ENCODE measurements at places on chromosomes 3 and 15.
A peak's percentile ranks its signal among the peaks of the same experiment; 100 is the strongest.

DNA sequence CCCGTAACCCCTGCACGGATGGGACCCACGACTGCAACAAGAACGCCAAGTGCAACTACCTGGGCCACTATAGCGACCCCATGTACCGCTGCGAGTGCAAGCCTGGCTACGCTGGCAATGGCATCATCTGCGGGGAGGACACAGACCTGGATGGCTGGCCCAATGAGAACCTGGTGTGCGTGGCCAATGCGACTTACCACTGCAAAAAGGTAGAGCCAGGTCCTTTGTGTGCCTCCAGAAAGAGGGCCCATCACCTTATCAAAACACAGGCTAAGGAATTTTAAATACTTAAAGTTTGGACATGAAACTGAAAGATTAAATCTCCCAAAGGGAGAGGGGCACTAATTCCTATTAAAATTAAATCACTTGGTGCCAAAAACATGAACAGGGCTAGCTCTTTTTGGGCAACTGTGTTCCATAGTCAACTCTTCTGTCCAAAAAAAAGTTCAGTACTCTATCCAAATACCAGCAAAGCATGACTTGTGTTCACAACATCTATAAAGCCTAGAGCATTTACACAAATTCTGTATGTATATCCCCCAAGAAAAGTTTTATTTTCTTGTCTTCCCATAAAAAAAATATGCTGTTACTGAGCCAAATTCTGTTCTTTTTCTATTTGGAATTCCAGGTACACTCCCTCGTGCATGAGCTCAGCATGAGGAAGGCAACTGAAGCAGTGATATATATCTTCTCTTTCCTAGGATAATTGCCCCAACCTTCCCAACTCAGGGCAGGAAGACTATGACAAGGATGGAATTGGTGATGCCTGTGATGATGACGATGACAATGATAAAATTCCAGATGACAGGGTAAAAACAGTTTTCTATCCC is 9.2 kb downstream of the THBS1 start:
- DNase-seq: no peak

GRCh38 chr3:150232992-150233451 is 175.1 kb upstream of the TSC22D2 start:
- DNase-seq: no peak

DNA sequence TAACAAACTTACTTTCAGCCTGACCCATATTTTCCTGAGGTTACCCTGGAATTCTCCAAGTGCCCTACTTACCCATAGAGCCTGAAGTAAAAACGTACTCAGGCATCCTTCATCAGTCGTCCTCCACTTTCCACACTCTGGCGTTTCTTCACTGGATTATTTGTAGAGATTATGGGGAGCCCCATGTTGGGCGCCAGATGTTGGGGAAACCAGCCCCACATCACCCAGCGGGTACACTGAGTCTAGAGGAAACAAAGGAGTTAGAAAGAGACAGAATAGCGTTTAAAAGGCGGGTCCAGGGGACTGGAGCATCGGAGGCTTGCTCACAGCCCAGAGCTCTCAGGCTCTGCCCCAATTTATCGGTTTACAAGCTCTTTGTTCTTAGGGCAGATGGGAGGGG is 9.7 kb upstream of the SLC28A2 start:
- DNase-seq: no peak

DNA sequence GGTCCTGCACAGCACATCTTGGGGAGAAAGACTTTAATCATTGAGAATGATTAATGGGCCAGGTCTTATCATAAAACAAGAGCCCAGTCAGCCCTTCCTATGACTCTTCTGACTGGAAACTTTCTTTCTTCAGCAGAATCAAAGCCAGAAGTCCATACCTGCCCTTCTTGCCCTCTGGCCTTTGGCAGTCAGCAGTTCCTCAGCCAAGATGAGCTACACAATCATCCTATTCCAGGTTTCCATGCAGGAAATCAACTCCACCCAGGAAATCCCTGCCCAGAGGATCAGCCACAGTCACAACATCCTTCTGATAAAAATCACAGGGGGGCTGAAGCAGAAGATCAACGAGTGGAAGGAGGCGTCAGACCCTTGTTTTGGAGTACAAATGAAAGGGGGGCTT is 26.9 kb downstream of the ZNF589 start:
- DNase-seq: no peak

DNA sequence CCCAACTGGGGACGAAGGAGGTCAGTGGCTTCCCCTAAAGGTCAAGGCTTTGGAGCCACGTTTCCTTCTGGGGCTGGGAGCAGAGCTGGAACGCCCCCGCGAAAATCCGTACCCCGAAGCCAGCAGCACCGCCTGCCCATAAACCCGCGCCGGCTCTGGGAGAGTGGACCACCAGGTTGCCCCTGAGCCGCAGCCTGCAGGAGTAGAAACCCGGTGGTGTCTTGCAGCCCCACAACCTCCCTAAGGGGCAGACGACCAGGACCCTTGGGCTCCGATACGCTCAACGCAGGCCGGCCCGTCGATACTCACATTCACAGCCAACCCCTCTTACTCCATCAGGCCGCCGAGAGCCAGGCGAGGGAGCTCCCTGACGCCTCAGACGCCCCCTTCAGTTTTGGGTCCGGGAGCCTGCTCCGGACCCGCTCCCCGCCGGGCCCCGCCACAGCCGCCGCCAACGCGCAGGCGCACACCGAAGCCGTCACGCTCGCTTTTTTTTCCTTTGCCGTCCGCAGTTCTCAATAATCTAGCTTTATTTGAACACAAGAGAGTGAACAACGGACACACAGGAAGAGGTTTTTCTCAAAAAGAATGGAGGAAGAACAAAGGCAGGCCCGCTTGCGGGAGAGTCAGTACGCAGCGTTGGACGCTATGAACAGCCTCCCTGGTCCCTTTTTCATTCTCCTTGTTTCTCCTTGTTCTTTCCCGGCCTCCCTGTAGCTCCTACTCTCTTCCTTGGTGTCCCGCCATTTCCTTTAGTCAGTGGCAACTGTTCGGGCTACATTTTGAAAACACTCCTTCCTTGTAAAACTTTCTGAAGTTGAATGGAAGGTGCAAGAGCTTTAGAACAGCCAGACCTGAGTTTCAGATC is at the start of gene ZNF106:
TSS of gene ZNF106 (minus strand) at position 471 of the 868 bp plus-strand sequence. CDS start 18,852 bp downstream, outside the sequence.
- DNase-seq: peak; percentile 85

- DNase-seq: no peak
These were observed 84.7 kb upstream of the PTX3 start for GRCh38 chr3:157351981-157352380.

DNA sequence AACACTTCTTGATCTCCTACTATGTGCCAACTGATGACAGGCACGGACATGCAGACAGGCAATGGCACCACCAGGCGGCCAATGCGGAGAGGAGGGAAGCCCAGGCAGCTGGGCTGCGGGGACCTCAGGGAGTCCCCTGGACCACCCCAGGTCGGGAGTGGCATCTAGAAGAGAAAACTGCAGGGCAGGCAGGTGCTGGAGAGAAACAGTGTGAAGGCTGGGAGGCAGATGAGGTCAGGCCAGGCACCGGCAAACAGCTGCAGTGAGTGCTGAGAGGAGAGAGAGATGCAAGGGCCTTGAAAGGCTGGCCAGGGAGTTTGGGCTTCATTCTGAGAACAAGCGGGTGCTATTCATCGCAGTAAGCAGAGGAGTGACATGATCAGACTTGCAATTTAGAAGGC is 29.1 kb downstream of the SLC6A1 start:
- no peak for DNase-seq

- DNase-seq: no peak
These were observed 591.9 kb downstream of the ROBO1 start for GRCh38 chr3:79175870-79176269.

DNA sequence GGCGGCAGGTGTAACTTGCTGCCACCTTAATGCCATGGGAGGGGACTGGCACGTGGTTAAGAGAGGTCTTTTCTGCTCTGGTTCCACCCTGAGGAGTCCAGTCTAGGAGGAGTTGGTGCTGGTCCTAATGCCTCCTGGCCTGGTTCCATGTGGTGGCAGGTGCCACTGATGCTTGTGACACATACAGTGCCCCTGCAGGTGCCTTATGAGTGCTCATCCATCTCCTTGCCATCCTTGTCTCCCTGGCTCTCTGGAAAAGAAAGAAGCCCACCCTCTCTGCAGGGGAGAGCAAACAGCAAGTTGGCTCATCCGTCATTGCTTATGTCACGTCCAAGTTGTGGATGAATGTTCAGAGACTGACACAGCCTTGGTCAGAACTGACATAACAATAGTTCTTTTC is 175.8 kb upstream of the DPH6 start:
- no peak for DNase-seq

DNA sequence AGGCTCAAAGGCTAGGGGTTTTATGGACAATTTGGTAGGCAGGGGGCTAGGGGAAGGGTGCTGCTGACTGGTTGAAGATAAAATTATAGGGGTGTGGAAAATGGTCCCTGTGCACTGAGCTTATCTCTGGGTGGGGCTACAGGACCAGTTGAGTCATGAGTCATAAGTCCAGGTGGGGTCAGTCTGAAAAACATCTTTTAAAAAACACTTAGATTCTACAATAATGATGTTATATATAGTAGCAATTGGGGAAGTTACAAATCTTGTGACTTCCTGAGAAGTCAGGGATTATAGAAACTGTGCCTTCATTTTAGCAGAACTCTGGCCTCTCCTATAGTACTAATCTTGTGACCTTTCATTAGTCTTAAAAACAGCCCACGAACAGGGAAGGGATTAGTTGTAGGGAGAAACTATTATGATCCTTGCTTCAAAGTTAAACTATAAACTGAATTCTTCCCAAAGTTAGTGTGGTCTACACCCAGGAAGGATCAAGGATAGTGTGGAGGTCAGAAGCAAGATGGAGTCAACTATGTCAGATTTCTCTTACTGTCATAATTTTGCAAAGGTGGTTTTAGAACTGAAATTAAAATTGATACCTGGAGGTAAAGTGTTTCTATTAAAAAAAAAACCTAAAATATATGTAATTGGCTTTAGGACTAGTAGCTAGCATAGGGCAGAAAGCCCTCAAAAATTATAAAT is 130.1 kb downstream of the P2RY1 start:
- DNase-seq: no peak

GRCh38 chr15:52383100-52383588 is 87.5 kb upstream of the MYO5C start:
- DNase-seq: no peak

DNA sequence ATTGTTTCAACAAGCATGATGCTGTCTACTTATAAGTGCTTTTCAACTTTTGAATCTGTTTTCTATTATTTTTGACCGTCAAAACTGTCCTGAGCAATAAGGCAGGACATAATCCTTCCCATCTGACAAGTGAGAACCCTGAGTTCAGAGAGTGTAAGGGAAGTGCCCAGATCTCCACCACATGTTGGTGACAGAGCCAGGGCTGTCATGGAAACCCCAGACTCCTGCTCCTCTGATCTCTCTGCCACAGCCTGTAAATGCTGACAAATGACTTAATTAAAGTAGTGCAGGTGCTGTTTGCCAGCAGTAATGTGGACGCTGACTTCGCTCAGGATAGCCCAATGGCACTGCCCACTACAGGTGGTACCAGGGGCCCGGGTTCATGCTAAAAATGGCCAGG is 40.3 kb downstream of the SPSB4 start:
- DNase-seq: no peak

GRCh38 chr3:186057594-186057993 is 51.3 kb downstream of the ETV5 start:
- no peak for DNase-seq

DNA sequence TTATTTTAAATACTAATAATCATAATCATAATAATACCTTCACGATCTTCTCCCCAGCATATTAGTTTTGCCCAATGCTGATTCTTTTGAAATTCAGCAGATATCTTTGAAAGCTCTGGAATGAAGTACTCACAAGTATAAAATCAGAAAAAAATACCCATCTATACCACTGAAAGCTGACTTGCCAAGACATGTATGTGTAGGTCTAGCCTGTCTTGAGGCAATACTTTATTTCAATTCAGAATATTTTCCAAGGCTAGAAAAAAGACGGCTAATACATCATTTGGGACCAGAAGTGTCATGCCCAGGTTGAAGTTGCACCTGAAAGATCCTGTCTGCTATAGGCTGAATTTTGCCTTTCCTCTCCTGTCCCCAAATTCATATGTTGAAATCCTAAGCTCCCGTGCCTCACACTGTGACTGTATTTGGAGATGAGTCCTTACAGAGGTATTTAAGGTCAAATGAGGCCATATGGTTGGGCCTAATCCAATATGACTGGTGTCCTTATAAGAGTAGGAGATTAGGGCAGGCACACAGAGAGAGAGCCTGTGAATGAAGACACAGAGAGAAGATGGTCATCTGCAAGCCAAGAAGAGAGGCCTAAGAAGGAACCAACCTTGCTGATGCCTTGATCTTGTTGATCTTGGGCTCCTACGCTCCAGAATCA is 255.9 kb upstream of the CMC1 start:
- no peak for DNase-seq

All from memory B cell (primary cell).